Fibroblast of lung (primary cell): ENCODE measurements at places on chromosomes 11 and 22. TPM values are rescaled to one million over a fixed set of nuclear protein-coding genes. Genes with fewer than 3 reads are reported as not detected.

- H3K4me3 ChIP-seq = no peak overlapping the region
- no peaks in the 10 kb centered on the region for H3K27me3 ChIP-seq
- H3K27ac ChIP-seq = no peak overlapping the region
- H3K4me1 ChIP-seq = no peaks in the 10 kb centered on the region
- DNase-seq = no peak
- no peaks in the 10 kb centered on the region for H3K36me3 ChIP-seq
Measured at GRCh38 chr11:62013537-62014476, 46.4 kb upstream of the FTH1 start.

GRCh38 chr22:28247667-28248363, 328.8 kb upstream of the PITPNB start:
- no peaks in the 10 kb centered on the region for H3K36me3 ChIP-seq
- no peaks in the 10 kb centered on the region for H3K27me3 ChIP-seq
- no peak overlapping the region for H3K4me3 ChIP-seq
- no peak overlapping the region for H3K27ac ChIP-seq
- peaks cover 2% of the 10 kb centered on the region for H3K4me1 ChIP-seq

Gene DUSP8
- 0.51 and 0.66 TPM in 2 replicates for total RNA-seq

DNA sequence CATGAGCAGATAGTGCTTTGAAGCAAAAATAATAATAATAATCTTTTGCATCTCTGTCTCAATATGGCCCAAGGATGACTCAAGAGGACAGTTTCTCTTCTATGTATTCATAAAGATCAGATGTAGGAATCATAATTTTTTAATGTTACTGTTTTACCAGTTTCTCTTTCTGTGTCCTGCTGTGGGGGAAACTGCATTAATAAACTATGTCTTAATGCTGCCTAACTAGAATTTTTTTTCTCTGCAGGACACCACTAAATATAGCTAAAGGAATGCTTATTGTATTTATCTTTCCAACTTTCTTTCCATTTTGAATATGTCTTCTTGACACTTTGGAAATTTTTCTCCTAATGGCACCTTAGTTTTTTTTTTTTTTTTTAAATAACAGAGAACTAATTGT, 6.5 kb downstream of the FJX1 start:
- H3K4me1 ChIP-seq = peaks cover 6% of the 10 kb centered on the region
- no peak for DNase-seq
- H3K4me3 ChIP-seq = no peak overlapping the region
- no peaks in the 10 kb centered on the region for H3K36me3 ChIP-seq
- H3K27me3 ChIP-seq = no peaks in the 10 kb centered on the region

DNA sequence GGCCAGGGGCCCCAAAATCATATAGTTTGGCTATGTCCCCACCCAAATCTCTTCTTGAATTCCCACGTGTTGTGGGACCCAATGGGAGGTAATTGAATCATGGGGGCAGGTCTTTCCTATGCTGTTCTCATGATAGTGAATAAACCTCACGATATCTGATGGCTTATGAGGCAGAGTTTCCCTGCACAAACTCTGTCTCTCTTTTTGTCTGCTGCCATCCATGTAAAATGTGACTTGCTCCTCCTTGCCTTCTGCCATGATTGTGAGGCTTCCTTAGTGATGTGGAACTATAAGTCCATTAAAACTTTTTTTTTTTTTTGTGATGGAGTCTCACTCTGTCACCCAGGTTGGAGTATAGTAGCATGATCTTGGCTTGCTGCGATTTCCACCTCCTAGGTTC, 14.4 kb downstream of the DIXDC1 start:
- no peak for DNase-seq
- no peaks in the 10 kb centered on the region for H3K4me1 ChIP-seq
- no peaks in the 10 kb centered on the region for H3K27me3 ChIP-seq
- no peak overlapping the region for H3K4me3 ChIP-seq

DNA sequence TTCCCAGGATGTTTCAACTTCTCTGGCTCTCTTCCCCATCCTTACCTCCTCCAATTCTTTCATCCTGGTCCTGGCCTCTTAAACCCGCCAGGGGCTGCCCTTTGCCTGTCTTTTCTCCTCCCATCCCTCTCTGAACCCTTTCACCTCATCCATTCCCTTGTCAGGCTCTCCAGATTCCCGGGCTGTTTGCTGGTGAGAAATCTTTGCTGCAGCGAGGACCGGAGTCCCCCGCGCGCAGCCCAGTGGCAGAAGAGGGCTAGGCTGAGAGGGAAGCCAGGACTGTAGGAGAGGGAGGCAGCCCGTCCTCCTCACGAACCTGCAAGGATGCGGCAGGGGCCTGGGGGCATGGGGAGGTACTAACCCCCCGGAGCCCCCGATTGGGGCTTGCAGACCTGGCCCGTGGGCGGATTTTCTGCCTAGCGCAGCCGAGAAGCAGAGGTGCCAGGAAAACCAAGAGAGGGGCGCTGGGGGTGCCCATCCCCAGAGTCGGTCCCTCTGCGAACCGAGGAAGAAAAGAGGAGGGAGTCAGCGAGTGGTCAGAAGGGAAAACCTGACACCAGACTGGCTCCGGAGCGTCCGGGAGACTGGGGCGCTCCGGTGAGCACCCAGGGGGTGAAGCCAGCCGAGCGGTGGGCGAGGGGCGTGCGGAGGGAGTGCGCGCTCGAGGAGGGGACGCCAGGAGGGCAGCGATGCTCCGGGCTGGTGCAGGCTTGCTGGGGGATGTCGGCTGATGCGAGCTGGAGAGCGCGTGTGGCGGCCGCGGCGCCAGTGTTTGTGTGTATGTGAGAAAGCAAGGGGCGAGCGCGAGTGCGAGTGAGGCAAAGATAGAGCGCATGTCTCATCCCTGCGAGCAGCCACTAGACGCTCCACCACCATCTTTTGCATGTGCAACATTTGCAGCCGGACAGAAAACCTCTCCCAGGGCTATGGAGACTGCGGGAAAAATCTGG, at the start of gene GRIA4:
GRIA4 (plus strand) TSS at position 242 of the 950 bp plus-strand sequence. CDS start 925 bp downstream, outside the sequence.
- peak; percentile 64 for DNase-seq
- H3K27me3 ChIP-seq = peaks cover 5% of the 10 kb centered on the region
- peak within 1 kb of the TSS; percentile 43 for H3K4me3 ChIP-seq
- H3K4me1 ChIP-seq = peaks cover 6% of the 10 kb centered on the region
- no peaks in the 10 kb centered on the region for H3K36me3 ChIP-seq
- no peak within 1 kb of the TSS for H3K27ac ChIP-seq

DNA sequence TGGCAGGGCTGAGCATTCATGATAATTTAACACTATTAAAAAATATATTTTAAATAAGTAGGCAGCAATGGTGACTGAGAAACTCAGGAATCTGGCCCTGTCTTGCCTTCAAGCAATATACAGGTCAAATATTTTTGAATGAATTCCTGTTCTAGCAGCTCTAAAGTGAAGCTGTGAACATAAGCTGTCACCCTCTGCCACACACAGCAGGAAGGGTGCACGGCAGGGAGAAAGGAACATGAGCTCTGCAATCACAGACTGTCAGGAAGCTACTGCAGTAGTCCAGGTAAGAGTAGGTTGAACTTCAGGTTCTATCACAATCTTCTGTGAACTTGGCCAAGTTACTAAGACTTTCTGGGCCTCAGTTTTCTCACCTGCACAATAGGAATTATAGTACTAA, 114.8 kb downstream of the SERGEF start:
- no peak overlapping the region for H3K27ac ChIP-seq
- no peaks in the 10 kb centered on the region for H3K36me3 ChIP-seq
- no peaks in the 10 kb centered on the region for H3K27me3 ChIP-seq
- no peak overlapping the region for H3K4me3 ChIP-seq

GRCh38 chr11:88167853-88168252, 7.4 kb downstream of the RAB38 start:
- DNase-seq = no peak
- no peaks in the 10 kb centered on the region for H3K4me1 ChIP-seq
- H3K36me3 ChIP-seq = no peaks in the 10 kb centered on the region
- no peak overlapping the region for H3K27ac ChIP-seq
- no peak overlapping the region for H3K4me3 ChIP-seq
- no peaks in the 10 kb centered on the region for H3K27me3 ChIP-seq

Gene TRIM48
- not detected in 2 replicates for total RNA-seq

Gene APLNR
- total RNA-seq = not detected in 2 replicates

DNA sequence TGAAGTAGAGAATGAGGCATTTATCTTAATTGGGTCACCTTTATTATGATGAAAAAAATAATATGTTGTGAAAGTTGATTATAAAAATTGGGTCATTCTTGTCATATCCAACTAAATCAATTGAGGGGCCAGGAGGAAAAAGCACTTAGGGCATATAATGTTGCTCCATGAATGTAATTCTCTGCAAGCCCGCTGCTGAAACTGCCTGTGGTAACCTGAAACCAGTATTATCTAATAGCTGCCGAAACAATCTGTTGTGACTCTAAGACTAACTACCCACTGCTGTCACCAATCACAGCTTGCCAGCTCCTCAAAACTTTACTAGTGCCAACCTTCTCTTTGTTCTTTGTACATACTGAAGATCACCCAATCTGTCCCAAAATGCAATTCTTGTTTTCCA, 115.8 kb downstream of the ATG16L2 start:
- H3K27ac ChIP-seq = no peak overlapping the region
- peak; percentile 65 for DNase-seq
- no peaks in the 10 kb centered on the region for H3K27me3 ChIP-seq
- no peaks in the 10 kb centered on the region for H3K4me1 ChIP-seq
- H3K36me3 ChIP-seq = no peaks in the 10 kb centered on the region

- no peaks in the 10 kb centered on the region for H3K27me3 ChIP-seq
- DNase-seq = peak; percentile 26
- H3K27ac ChIP-seq = no peak overlapping the region
- H3K4me1 ChIP-seq = no peaks in the 10 kb centered on the region
Measured at GRCh38 chr11:124179310-124179709, 3.8 kb upstream of the OR10D3 start.

DNA sequence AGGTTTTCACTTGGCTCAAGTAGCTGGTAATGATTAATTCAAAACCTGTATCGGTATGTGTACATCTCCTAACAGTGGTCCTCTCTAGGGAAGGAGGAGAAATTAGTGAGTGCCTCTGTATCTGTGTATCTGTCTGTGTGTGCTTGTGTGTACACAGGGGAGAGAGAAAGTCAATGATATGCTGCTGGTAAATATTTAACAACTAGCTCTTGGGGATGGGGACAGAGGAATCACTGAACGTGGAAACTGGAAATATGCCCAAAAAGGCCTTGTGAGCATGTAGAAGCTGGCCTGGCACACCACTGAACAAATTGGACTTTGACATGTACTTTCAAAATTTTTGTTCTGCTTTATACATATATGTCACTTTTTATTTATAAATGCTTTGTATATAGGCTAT, 214.0 kb upstream of the SYN3 start:
- no peaks in the 10 kb centered on the region for H3K27me3 ChIP-seq
- H3K4me3 ChIP-seq = no peak overlapping the region
- H3K27ac ChIP-seq = no peak overlapping the region
- DNase-seq = no peak
- H3K36me3 ChIP-seq = no peaks in the 10 kb centered on the region

- H3K4me3 ChIP-seq = peak overlapping the region; percentile 70
- H3K4me1 ChIP-seq = peaks cover 4% of the 10 kb centered on the region
- DNase-seq = peak; percentile 17
- H3K36me3 ChIP-seq = no peaks in the 10 kb centered on the region
- peak overlapping the region; percentile 72 for H3K27ac ChIP-seq
Measured at GRCh38 chr11:128694618-128695481, 978 bp downstream of the FLI1 start.

- H3K4me1 ChIP-seq = peaks cover 2% of the 10 kb centered on the region
- H3K27ac ChIP-seq = peak overlapping the region; percentile 93
- peak overlapping the region; percentile 64 for H3K4me3 ChIP-seq
- H3K27me3 ChIP-seq = no peaks in the 10 kb centered on the region
Measured at GRCh38 chr11:125627236-125627910, 2.4 kb downstream of the CHEK1 start.

Gene C11orf87
- total RNA-seq = not detected in 2 replicates

DNA sequence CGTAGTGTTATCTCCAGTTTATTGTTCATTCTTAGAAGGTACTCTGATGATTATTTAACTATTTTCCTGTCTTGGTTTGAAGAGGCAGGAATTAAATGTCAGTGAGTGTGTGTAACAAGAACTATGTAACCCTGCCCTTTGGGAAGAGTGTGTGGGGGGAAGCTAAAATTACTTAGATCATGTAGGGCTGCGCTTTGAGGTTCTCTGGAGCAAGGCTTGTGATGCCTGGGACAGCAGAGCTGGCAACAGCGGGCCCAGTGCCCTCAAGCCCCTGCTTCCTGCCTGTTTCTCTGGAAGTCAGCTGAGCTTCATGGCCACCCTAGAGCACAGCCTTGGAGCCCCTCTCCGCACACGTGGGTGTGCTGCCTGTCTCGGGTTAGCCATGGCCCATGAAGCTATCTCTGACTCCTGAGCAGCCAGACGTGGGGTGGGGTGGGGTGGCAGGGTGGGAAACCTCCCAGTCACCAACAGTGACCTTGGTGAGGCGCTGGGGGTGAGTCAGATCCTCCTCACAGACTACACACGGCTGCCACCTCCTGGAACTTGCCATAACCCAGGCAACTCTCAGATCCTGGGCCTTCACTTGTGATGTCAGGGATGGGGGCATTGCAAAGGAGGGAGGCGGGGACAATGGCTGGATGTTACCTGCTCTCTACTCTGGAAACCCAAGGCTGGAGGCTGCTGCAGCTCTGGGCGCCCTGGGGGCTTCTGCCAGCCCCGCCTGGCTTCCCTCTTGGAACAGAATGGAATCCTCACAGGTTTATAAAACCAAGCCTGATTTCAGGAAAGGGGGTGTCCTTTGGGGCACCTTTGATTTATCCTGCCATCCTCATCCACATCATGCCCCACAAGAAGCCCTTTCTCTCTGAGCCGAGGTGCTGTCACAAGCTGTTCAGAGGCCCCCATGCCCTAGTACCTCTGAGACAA, 88.6 kb downstream of the SNX19 start:
- no peaks in the 10 kb centered on the region for H3K27me3 ChIP-seq
- peak overlapping the region; percentile 56 for H3K27ac ChIP-seq

GRCh38 chr11:79221444-79222130, 219.2 kb downstream of the TENM4 start:
- H3K27me3 ChIP-seq = no peaks in the 10 kb centered on the region
- no peak overlapping the region for H3K27ac ChIP-seq
- H3K36me3 ChIP-seq = no peaks in the 10 kb centered on the region
- H3K4me1 ChIP-seq = no peaks in the 10 kb centered on the region
- DNase-seq = no peak
